Fibroblast of skin of abdomen (primary cell): ENCODE measurements at places on chromosomes 5 and 9.

DNA sequence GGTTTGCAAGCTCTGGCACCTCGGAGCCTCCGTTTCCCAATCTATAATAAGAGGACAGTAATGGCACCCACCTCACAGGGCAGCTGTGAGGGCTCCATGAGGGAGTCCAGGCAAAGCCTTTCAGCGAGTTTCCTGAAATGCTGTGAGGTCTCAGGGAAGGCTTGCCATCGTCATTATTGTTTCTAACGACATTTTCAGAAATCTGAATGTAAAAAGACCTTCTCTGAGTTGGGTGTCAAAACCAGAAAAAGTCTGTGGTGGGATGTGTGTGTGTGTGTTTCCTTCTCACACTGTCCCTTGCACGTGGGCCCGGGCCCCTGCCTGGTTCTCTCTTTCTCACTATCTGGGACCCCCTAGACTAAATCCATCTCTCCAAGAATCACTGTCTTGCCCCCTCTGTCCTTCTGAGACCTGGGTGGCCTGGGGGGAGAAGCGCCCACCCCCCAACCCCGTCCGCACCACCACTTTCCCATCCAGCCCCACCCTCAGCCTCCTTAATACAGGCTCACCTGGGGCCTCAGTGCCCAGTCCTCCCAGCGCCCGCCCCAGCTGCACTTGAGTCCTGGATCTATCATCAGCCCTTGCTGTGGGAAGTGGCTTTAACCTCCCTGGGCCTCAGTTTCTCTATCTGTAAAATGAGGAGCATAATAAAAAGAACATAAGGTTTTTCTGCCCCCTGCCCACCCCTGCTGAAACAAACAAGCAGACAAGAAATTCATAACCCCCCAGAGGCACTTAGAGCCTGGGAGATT lies 180.3 kb downstream of the C9orf50 start:
- no peak for DNase-seq

DNA sequence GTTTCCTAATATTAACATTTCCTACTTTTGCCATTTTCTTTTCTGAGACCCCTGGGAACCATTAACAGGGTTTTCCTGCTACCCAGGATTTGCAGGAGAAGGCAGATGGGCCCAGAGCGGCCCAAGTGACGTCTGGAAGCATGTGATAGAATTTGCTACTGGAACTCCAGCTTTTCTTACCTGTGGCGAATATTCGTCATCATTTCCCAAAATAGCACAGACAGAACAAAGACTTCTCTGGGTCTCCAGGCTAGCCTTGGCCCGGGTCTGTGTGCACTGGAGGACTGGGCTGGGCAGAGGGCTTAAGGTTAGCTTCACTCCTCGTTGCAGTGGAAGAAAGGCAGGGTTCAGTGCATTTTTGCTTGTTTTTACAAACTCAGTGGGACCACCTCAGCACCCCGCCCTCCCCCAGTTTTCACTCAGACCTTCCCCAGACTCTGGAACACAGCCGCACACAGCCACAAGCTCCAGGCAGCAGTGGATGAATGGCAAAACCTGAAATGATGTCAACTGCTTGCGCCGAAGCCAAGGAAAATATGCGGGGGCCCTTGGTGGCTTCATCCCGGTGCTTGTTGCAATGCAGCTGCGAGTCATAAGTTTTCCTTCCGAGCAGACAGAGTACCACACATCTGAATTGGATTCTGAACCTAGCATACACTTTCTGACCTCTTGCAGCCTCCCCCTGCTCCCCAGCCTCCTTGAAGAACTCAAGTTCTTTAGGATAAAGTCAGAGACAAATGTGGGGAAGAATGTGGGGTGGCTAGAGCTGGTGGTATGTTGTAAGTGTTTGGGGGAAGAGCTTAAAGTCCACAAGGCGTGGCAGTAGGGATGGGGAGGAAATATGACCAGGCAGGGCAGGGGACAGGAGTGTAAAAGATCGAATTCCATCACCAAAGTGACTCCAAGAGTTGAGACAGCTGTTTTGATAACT lies 586.0 kb downstream of the CCDC171 start:
- DNase-seq: peak; percentile 90

GRCh38 chr9:98391867-98392266 lies 136.4 kb upstream of the TBC1D2 start:
- DNase-seq: no peak

GRCh38 chr5:137758715-137759306 lies 4.6 kb upstream of the HNRNPA0 start:
- DNase-seq: no peak

GRCh38 chr9:124231095-124231737 lies 26.5 kb upstream of the NEK6 start:
- DNase-seq: no peak

DNA sequence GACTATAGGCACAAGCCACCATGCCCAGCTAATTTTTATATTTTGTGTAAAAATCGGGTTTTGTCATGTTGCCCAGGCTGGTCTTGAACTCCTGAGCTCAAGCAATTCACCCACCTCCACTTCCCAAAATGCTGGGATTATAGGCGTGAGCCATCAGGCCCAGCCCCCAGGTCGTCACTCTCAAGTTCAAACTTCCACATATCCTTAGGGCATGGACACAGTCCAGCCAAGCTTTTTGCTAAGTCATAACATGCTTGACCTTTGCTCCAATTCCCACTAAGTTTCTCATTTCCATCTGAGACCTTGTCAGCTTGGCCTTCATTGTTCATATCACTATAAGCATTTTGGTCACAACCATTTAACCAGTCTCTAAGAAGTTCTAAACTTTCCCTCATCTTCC lies 43.9 kb upstream of the ARAP3 start:
- no peak for DNase-seq

DNA sequence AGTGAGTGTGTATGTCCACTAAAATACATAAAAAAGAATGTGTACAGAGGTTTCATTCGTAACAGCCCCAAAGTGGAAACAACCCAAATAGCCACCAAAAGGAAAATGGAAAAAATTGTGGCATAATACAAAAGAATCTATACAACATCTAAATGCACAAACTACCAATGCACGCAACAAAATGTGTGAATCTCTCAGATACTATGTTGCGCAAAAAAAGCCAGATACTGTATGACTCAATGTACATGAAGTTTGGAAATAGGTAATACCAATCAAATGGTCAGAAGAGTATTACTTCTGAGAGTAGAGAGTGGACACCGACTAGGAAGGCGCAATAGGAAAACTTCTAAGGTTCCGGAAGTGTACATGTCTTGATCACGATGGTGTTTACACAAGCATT lies 2.4 kb downstream of the XPA start:
- DNase-seq: no peak

DNA sequence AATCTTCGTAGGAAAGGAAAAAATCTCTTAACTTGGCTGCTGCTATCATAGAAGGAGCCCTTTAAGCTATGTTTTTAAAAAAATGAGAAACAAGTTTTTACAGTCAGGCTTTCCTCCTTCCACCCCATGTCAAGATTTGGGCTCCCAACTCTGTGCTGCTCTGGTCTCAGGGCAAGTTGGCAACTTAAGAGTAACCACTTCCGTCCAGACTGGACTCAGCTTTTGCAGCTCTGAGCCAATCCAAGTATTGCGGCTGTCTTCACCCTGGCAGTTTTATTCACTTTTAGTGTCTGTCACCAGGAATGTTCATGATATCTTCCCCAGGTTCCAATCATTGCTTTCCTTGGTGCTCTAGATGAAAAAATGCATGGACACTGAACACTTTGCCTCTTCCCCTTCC lies 115.9 kb upstream of the GAS1 start:
- no peak for DNase-seq

DNA sequence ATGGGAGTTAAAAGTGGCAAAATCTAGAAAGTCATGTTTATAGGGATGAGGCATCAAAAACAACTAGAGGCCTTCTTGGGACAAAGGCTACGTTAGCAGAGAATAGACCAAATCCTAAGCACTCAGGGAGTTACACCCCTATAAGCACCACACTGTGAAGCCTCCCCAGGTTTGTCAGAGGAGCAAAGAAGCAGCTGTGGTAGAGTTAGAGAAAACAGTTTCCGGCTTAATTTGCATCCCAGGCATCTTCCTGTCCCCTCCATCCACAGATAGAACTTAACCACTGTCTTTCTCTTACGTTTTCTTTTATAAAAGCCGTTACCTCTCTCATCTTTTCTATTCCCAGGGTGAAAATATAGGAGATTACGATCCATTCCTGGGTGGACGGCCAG lies 188.6 kb upstream of the KLF9 start:
- DNase-seq: no peak

- peak; percentile 34 for DNase-seq
Measured at GRCh38 chr5:57302164-57302563, 128.3 kb downstream of the GPBP1 start.

DNA sequence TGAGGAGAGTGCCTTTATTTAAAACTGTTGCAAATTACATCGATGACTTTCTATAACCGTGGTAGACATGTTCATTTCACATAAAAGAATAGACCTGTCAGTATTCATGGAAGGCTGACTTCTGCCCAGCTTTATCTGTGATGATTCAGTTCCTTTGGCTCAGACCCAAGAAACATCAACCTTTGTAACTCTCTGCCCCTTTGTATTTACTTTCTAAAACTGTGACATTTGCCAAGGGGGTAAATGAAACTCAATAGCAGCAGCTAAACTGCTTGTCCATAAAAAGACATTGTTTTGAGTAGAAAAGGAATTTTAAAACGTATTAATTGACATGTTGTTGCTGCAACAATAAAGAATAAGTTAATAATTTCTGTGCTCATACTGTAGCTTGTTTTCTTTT lies 137.8 kb upstream of the ANKH start:
- DNase-seq: peak; percentile 51

GRCh38 chr5:175830586-175831300 lies 40.6 kb upstream of the CPLX2 start:
- DNase-seq: no peak

DNA sequence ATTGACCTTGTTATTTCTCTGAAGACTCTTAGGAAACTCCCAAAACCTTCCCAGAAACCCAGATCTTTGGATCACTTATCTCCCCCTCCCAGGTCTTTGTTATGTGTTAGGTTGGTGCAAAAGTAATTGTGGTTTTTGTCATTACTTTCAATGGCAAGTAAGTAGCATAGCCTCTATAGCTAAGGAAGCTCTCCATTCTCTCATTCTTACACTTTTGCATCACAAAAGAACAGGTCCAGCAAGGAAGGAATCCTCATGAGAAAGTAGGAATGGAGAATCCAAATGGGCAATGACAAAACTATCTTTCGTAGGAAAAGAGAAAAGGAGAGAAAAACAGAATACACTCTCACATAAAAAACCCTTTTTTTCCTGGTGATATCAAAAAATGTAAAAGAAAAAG lies 81.3 kb upstream of the ELAVL2 start:
- no peak for DNase-seq

GRCh38 chr9:94159069-94159939 lies 75.0 kb downstream of the PTPDC1 start:
- DNase-seq: peak; percentile 31
